CD4-positive, alpha-beta T cell treated with Interleukin-2 at 100 ng/mL for 4 hours (primary cell): ENCODE measurements at places on chromosomes 2 and 18.
A peak's percentile ranks its signal among the peaks of the same experiment; 100 is the strongest.

- no peak for DNase-seq
Observed at GRCh38 chr2:104975371-104975770, 62.5 kb upstream of the MRPS9 start.

GRCh38 chr2:198042189-198042588, 237.8 kb downstream of the PLCL1 start:
- no peak for DNase-seq

DNA sequence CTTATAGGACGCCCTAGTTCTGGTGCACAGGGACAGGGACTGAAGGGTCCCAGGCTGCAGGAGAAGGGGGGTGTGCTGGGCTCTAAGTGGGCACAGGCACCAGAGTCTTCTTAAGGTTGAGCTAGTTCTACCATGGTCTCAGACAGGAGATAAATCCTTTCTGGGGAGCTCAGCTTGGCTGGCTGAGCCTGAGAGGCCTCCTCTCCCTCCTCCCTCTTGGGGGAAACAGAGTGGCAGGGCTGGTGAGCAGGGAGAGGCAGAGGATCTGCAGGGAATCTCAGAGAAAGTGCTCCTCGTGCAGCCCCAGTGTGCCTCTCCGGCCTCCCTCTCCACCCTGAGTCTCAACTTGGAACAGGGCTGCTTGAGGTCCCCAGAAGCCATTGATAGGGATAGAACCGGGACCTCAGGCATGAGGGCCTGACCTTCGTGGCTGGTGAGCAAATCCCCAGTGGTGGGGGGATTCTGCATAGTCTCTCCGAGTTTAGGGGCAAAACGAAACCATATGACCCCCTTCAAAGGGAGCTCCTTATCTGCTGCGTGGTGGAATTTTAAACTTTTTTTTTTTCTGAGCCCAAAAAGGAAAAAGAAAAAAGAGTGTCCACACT, 2.0 kb downstream of the GDF7 start:
- DNase-seq, result no peak

DNA sequence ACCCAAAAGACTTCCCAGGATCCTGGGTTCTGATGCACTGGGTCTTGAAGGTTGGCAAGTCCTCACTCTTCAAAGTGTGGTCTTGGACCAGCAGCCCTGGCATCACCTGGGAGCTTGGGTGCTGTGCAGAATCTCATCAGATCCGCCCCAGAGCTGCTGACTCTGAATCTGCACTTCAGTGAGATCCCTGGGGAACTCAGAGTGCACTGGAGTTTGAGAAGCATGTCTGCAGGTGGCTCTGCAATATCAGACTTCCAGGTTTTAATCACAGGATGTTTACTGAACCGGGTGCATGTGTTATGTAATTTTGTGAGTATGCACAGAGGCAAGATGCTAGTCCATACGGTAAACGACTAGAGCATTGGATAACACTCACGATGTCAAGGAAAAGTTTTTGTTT, 58.0 kb upstream of the BOD1L2 start:
- no peak for DNase-seq

GRCh38 chr2:56801770-56802169, 618.0 kb downstream of the CCDC85A start:
- no peak for DNase-seq

GRCh38 chr18:3721771-3722648, 272.0 kb downstream of the TGIF1 start:
- no peak for DNase-seq

- DNase-seq, result no peak
Observed at GRCh38 chr2:121309323-121309722, 24.3 kb upstream of the TFCP2L1 start.

DNA sequence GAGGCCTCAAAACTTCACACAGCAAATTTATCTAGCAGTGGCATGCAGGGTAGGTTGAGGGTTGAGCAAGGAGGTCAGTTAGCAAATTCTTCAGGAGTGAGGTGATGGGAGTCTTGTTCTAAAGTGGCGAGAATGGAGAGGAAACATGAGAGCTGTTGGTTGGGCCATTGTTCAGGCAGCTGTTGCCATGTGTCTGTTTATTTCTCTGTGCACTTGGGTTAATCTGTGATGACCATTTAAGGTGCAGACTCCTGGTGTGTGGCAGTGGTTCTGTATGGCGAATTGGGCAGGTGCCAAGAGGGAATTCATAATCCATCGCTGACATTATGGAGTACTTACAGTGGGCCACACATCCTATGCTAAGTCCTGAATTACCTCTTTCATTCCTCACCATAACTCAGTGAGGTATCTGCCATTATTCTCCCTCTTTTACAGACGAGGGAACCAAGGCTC, 30.4 kb downstream of the TMEM178A start:
- DNase-seq, result no peak

DNA sequence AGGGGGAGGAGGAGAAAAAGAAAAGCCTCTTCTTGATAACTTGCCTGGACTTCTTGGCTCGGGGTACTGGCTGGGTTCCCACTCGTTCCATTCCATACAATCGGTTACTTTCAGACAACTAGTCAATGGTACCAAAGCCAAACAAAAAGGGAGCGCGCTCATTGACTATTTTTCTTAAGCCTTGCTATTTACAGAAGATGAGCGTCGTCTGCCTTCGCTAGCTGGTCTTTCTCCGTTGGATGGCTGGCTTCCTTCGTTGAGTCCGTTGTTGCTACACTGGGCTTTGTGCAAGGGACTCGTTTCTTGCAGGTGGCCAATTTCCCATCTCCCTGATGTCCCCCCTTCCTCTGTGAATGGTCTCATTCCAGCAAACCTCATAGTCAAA, 260.4 kb downstream of the ZNF516 start:
- DNase-seq, result no peak

- no peak for DNase-seq
Observed at GRCh38 chr18:3179430-3180089, 40.2 kb downstream of the MYOM1 start.

DNA sequence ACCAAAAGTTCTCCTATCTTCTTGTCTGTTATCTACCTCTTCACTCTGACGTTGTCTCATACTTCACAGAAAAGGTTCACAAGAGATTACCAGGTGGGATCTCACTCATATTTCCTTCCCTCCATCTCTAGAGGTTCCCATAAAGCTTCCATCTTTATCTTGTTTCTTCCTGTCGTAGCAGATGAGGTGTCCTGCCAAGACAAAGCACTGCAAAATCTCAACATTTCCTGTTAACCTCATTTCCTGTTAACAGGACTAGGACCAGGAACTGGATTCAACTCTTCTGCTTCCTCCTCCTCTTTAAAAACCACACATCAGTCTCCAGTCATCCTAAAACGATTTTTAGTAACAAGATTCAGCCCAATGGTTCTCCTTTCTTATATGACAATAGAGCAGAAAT, 512.8 kb upstream of the NRP2 start:
- DNase-seq, result no peak

DNA sequence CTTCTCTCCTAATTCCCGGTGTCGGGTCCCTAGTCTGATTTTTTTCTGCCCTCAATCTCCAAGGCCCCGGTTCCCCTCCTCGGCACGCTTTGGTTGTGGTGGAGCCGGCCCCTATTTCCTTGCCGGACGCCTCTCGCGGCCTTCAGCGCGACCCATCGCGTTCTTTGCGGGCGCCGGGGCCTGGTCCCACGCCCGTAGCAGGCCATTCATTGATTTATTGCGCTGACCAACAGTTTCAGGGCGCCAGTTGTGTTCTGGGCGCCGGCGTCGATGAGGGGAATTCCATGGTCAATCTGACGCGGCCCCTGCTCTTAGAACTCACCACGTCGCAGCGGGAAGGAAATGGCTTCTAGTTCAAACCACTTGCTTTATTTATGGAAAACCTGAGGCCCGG, 396 bp downstream of the CNOT9 start:
- DNase-seq, result peak; percentile 54

DNA sequence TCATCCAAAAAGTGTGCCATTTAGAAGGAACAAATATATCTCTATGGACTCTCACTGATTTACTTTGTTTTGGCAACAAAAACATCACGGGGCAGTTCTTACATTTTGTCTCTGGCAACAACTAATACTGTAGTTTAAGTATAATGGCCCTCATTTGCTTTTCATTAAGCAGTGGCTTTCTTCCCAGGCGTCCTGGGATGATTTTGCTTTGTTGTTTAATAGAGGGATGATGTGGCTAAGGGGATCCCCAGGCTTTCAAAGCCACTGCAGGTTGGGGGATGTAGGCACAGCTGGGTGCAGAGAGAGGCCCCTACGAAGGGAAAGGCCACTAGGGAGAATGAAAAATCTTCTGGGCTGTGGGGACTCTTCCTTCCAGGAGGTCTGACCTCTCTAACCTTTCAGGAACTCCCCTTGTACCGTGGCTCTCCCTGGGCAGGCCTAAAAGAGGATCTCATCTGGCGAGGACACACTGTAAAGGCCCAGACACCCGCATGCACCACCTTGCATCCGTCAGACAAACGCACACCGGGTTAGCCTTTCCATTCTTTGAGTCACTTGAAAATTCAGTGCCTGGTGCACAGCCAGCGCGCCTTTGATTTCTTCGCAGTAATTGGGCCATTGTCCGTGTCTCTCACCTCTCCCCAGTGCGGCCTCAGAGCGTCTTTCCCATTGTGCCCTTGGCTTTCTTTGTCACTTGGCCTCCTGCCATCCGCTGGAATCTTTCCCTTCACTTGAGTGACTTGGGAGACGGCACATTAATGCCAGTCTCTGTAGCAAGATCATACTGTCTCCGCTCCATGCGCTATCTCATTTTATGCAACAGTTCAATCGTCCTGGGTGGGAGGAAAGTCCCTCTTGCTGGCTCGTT, 40.3 kb upstream of the AFF3 start:
- DNase-seq, result no peak

- DNase-seq, result no peak
Observed at GRCh38 chr18:374721-375168, 106.9 kb upstream of the THOC1 start.

DNA sequence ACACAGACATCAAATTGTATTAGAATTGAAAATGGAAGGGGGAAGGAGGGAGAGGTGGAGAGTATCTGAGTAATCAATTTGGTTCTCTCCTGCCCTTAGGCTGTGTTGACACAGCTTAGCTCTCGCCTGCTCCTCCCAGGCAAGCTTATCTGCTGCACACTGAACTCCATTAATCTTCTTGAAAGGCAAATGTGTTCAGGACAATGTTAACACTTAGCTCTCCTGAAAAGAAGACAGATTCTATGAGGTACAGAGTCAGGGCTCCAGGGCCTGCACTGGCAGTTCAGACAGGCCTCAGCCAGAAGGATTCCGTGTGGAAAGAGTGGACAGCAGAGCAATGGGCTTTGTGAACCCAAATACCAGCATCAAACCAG, 430.0 kb upstream of the TNP1 start:
- DNase-seq, result no peak

GRCh38 chr18:28729321-28729720, 552.4 kb upstream of the CDH2 start:
- DNase-seq, result no peak

- DNase-seq, result no peak
Observed at GRCh38 chr18:78433562-78433961, 546.1 kb upstream of the SALL3 start.

DNA sequence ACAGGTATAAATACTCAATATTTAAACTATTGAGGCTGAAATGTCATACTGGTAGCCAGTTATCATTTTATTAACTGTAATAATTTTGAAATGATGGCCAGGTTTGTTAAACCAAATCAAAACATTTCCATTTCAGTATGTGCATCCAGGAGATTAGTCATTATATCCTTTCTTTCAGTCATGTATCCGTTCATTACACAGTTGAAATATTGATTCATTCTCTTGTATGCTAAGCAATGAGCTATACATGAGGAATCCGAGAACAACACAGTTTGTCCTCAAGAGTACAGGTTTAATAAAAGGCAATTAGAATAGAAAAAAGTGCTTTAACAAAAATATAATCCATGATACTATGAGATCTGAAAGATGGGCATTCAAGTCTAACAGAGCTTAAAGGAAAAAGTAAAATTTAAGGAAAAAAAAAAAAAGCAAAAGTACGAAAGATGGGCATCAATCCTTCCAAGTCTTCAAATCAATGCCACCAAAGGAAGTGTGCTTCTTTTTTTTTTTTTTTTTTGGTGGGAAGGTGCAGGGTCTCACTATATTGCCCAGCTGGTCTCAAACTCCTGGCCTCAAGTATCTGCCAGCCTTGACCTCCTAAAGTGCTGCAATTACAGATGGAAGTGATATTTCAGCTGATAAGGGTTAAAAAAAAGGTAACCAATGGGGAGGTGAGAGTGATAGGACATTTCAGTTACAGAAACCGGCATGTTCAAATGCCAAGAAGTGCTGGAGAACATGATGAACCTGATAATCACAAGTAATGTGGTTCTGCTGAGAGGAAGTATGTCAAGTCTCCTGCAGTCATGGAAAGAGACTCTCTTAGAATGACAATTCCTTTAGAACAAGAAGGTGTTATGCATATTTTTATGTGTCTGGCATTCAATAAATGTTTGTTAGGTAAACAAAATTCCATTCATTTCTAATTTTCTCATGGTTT, 35.8 kb downstream of the PUM2 start:
- no peak for DNase-seq

- DNase-seq, result no peak
Observed at GRCh38 chr2:101624706-101625332, 72.7 kb upstream of the MAP4K4 start.

GRCh38 chr2:213627835-213628460, 343.7 kb downstream of the SPAG16 start:
- DNase-seq, result no peak

DNA sequence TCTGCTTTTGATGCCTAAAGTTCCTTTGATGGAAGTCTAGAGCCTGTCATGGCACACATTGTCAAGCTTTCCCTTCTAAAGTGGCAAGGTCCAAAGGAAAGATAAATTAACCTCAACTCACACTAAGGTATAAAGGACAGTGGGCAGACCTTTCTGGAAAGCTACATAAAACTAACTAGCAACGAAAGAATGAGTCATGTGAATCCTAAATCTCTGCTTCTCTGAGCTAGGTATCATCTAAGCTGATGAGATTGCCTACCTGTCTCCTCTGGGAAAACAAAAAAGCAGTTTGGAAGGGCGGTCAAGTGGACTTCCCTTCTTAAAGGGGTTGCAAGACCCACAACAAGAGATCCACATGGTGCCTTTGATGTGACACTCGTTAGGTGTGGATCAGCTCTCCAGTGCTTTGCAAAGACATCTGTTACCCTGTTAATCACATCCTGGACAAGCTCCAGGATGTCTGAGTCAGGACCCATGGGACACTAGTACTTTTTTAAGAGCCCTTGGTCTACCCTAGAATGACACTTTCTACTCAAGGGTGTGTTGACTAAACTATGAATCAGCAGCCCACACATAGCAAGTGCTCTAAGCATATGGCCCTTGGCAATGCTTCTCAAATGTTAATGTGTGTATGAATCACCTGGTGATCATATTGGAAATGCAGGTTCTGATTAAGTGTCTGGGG, 173.5 kb downstream of the ALK start:
- DNase-seq, result no peak
